Renal cortex interstitium (tissue), 15 donors: ENCODE measurements at places on chromosomes 13 and 19. TPM values are rescaled to one million over a fixed set of nuclear protein-coding genes. Genes with fewer than 3 reads are reported as not detected.
A peak's percentile ranks its signal among the peaks of the same experiment; 100 is the strongest.

- DNase-seq = no peak
Observed at GRCh38 chr13:21683034-21683733, 12.3 kb downstream of the FGF9 start.

The RAB3A gene
- 6.5 TPM for polyA plus RNA-seq

The VSTM1 gene
- polyA plus RNA-seq = not detected

The ZNF653 gene
- polyA plus RNA-seq = 11.0 TPM

The KCNN4 gene
- 1.2 TPM for polyA plus RNA-seq

- DNase-seq = no peak
Observed at GRCh38 chr13:74747186-74747955, 613.2 kb upstream of the KLF12 start.

The CYP2F1 gene
- polyA plus RNA-seq = not detected

The ZNF878 gene
- 1.9 TPM for polyA plus RNA-seq

The ATP13A1 gene
- polyA plus RNA-seq = 68.2 TPM

DNA sequence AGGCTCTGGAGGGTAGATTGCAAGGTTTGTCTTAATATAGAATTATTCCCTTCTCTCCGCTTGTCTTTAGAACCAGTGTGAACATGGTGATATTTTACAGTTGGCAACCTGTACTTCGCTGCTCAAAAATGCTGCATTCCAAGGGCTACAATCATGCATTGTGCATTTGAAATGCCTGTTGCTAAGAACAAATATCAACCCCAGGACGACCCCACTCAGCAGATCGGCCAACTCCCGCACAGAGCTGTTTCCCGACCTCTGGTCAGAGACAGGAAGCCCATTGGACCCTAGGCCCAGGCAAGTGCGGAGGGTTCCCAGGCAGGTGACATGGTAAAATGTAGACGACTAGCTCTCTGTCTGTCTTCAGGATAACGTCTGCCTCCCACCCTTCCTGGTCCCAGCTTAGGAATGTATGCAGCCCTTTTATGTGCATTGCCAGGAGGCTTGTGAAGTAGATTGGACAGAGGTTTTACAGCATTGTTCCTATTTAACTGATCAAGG lies 263.5 kb downstream of the FOXO1 start:
- peak; percentile 24 for DNase-seq

The RYR1 gene
- polyA plus RNA-seq = 7.1 TPM

DNA sequence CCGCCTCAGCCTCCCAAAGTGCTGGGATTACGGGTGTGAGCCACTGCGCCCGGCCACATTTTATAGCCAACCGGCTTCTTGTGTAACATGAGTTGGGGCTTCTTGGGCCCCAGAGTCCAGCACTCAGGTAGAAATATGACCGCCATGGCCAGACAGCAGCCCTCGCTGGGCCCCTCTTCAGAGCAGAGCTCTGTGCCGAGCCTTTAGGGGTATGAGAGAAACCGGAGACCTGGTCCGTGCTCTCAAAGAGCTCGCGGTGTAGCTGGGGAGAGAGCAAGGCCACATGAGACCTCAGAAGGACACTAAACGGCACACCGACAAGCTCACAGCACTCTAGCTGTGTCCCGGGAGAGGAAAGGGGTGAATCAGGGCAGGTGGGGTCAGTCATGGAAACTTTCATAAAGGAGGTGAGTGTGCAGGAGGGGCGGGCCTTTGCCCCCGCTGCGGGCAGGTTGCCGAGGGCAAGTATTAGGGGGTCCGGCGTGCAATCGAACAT lies 15.8 kb downstream of the ACTN4 start:
- no peak for DNase-seq

- no peak for DNase-seq
Observed at GRCh38 chr19:4622695-4623421, 16.5 kb upstream of the TNFAIP8L1 start.

The ZNF737 gene
- polyA plus RNA-seq = 29.1 TPM

DNA sequence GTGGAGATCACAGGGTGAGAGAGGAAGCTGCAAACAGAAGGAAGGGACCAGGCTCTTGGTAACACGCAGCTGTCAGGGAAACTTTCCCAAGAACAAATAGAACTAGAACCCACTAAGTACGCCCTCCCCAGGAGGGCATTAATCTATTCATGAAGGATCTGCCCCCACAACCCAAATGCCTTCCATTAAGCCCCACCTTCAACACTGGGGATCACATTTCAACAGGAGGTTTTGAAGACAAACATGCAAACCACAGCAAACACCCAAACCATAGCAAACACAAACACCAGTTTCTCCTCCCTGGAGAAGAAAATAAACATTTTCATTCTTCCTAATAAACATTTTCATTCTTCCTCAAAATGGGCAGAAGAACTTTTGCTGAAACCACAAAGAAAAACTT lies 329.6 kb downstream of the EFNB2 start:
- DNase-seq = no peak

The ANGPTL8 gene
- 0.68 TPM for polyA plus RNA-seq

The USPL1 gene
- polyA plus RNA-seq = 21.5 TPM

GRCh38 chr13:19817510-19818158 lies 34.9 kb upstream of the PSPC1 start:
- no peak for DNase-seq

The MEIS3 gene
- 29.5 TPM for polyA plus RNA-seq

DNA sequence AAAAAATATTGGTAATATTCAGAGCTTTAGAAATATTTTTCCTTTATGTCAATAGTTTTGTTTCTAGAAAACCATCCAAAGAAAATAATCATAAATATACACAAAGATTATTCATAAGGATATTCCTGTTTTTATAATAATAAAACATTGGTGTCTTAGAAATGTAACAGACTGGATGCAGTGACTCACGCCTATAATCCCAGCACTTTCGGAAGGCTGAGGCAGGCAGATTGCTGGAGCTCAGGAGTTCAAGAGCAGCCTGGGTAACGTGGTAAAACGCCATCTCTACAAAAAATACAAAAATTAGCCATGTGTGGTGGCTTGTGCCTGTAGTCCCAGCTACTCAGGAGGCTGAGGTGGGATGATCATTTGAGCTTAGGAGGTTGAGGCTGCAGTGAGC lies 106.8 kb downstream of the DHRS12 start:
- no peak for DNase-seq

The MEGF8 gene
- polyA plus RNA-seq = 36.5 TPM

DNA sequence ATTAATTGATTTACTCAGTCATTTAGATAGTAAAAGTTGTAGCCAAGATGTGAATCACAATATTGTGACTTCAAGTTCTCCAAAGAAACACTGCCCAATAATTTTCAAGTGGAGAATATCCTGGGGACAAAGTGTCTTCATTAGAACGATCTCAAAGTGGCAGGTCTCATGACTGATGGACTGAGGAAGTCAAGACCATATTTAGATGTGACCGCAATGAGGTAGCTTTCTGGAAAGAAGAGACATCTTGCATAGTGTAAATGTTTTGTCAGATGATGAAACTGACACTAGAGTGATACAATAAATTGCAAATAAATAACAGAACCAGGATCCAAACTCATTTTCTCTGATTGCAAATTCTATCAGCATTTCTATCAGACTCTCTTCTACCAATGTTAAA lies 1476.9 kb downstream of the EFNB2 start:
- no peak for DNase-seq

DNA sequence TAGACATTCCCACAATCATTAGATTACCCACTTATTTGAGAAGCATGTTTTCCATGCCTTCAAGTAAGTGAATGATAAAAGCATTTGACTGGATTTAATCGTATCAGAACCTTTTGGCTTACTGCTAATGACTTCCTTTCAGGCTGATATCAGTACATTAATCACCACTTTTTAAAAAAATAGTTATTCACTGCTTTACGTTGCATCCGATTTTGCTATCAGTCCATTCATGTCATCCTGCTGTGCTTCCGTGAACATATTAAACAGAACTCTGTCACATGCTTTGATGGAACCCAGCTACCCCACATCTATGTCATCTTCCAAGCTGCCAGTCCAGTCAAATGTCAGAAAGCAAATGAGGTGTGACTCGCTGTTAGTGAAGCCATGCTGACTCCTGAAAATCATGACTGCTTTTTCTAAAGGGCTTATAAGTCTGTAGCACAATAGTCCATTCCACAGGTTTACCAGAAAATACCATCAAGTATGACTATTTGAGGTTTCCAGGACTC lies 440.9 kb downstream of the IRS2 start:
- no peak for DNase-seq

DNA sequence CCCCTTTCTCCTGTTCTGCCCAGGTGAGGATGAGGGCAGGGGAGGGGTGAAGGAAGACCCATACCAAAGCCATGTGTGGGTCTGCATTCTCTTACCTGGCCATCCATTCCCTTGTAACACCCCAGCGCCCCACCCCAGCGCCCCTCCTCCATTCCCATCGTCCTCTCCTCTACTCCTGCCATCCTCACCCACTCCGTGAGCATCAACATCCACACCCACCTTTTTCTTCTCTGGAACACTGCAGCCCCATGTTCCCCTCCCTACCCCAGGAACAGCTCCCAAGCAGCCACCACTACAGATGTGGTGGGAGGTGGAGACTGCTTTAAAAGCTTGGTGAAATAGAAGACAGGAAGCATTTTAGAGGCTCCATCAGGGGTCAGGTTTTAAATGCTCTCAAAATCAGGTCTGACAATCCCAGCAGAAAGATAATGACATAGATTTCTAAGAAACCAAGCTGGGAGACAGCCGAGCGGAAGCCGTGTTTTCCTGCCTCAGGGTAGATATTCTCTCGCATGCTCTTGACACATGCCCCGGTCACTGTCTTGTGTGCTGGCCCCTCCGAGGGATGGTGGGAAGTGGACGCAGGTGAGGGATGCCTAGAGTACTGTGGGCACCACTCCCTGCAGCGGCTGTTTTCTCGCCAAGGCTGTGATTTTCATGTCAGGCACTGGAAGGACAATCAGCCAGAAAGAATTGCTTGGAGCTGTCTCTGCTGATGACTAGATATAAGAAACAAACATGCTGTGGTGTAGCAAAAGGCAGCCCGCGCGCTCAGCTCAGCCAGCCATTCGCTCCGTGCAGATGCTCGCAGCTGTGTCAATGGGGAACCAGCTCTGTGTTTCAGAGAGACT lies 9.8 kb downstream of the MEDAG start:
- DNase-seq = no peak

GRCh38 chr19:15028490-15028889 lies 20.8 kb upstream of the CASP14 start:
- no peak for DNase-seq

DNA sequence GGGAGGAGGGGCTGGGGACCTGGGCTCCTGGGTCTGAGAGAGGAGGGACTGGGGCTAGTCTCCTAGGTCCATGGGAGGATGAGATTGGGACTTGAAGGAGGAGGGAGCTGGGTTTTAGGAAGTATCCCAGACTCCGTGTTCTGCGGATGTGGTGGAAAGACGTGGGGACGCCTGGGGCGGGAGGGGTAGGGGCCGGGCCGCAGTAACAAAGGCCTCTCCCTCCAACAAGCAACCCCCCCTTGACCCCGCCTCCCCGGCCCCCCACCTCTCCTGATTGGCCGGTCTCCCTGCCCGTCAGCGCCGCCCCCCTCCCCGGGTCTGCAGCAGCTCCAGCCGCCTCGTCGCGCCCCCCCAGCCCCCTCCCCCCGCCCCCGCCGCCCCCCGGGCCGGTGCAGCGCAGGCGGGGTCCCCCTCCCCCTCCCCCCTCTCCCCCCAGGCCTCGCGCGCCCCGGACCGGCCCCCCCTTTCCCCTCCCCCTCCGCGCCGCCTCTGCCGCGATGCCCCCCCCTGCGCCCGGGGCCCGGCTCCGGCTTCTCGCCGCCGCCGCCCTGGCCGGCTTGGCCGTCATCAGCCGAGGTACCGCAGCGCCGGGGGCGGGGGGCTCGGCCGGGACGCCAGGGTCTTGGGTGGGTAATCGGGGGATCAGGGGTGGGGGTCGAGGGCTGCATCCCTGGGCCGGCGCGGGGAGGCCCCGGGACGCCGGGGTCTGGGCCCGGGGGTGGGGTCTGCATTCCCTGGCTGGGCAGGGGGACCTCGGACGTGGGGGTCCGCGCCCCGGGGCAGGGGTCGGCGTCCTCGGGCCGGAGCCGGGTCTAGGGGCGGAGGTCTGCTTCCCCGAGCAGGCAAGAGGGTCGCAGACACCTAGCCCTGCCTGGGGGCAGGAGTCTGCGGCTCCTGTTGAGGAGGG lies at the start of gene IGLON5:
Gene IGLON5 (plus strand): TSS at position 294 of the 907 bp plus-strand sequence. CDS start 204 bp downstream, at position 498.
- DNase-seq = no peak

The C13orf46 gene
- polyA plus RNA-seq = 0.14 TPM

GRCh38 chr13:27500806-27501534 lies 50.6 kb upstream of the MTIF3 start:
- DNase-seq = no peak

- no peak for DNase-seq
Observed at GRCh38 chr19:47661161-47661560, 52.1 kb upstream of the EHD2 start.

GRCh38 chr19:18062028-18062427 lies 24.7 kb downstream of the IL12RB1 start:
- no peak for DNase-seq

DNA sequence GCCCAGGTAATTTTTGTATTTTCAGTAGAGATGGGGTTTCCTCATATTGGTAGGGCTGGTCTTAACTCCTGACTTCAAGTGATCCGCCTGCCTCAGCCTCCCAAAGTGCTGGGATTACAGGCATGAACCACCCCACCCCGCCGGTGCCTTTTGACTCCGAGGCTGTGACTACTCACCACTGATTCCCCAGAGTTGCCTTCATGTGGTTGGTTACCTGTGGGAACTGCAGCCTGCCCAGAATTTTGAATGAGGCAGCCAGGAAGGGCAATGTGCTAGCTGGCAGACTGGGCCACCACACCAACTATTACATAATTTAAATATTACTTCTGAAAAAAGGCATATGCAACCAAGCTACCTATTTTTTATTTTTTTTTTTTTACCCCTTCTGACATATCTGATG lies 42.8 kb downstream of the N4BP2L2 start:
- DNase-seq = no peak

GRCh38 chr13:18948012-18948663 lies 233.5 kb downstream of the TUBA3C start:
- no peak for DNase-seq

- DNase-seq = no peak
Observed at GRCh38 chr13:36135876-36136275, 4.7 kb upstream of the DCLK1 start.

GRCh38 chr19:53878776-53879139 lies 3.2 kb upstream of the PRKCG start:
- no peak for DNase-seq
